ENCODE measurements at places on chromosomes 5 and 9. TPM values are rescaled to one million over a fixed set of nuclear protein-coding genes. Genes with fewer than 3 reads are reported as not detected.

- H3K36me3 ChIP-seq = no peaks in the 10 kb centered on the region
- H3K27me3 ChIP-seq = peaks cover 22% of the 10 kb centered on the region
- DNase-seq = no peak
- no peak overlapping the region for H3K27ac ChIP-seq
Observed at GRCh38 chr9:112925058-112925641, 34.5 kb upstream of the SLC46A2 start.

- no peak overlapping the region for H3K27ac ChIP-seq
- no peak overlapping the region for H3K4me3 ChIP-seq
- H3K4me1 ChIP-seq = no peaks in the 10 kb centered on the region
- no peak for DNase-seq
Observed at GRCh38 chr5:155049569-155050383, 36.2 kb downstream of the KIF4B start.

GRCh38 chr5:114744406-114744805 lies 382.5 kb downstream of the KCNN2 start:
- H3K4me3 ChIP-seq = no peak overlapping the region
- no peak overlapping the region for H3K27ac ChIP-seq
- H3K4me1 ChIP-seq = no peaks in the 10 kb centered on the region
- H3K27me3 ChIP-seq = no peaks in the 10 kb centered on the region
- H3K36me3 ChIP-seq = no peaks in the 10 kb centered on the region

OR13C2 gene
- not detected for total RNA-seq

All from activated CD4-positive, alpha-beta T cell treated with anti-CD3 and anti-CD28 coated beads, Interleukin-2, amount 10 ng/mL, durations not matched to agents 24 days and 14 days (primary cell).